ENCODE measurements at places on chromosomes 11 and 22. TPM values are rescaled to one million over a fixed set of nuclear protein-coding genes. Genes with fewer than 3 reads are reported as not detected.

ZNF214 gene
- not detected for total RNA-seq

SLC15A3 gene
- total RNA-seq, result 2.3 TPM

ACRV1 gene
- total RNA-seq, result not detected

ZNF215 gene
- 1.7 TPM for total RNA-seq

TNKS1BP1 gene
- total RNA-seq, result 13.3 TPM

OR6A2 gene
- 0.06 TPM for total RNA-seq

MYRF gene
- 1.0 TPM for total RNA-seq

ISX gene
- not detected for total RNA-seq

NEFH gene
- 9.4 TPM for total RNA-seq

TRIM44 gene
- total RNA-seq, result 32.2 TPM

EFCAB6 gene
- total RNA-seq, result 0.44 TPM

CARD16 gene
- total RNA-seq, result 5.9 TPM

CDON gene
- total RNA-seq, result 2.3 TPM

GLB1L3 gene
- total RNA-seq, result 4.8 TPM

CRYAB gene
- total RNA-seq, result not detected

PKNOX2 gene
- total RNA-seq, result not detected

SAA2 gene
- not detected for total RNA-seq

APLP2 gene
- total RNA-seq, result 56.1 TPM

TTLL1 gene
- total RNA-seq, result 5.6 TPM

IL18BP gene
- total RNA-seq, result 7.9 TPM

CATSPER1 gene
- not detected for total RNA-seq

EXPH5 gene
- 0.71 TPM for total RNA-seq

GPR137 gene
- 56.1 TPM for total RNA-seq

PTGDR2 gene
- total RNA-seq, result 0.19 TPM

TRIM34 gene
- total RNA-seq, result 4.8 TPM

OR5B21 gene
- total RNA-seq, result 0.40 TPM

KCNJ1 gene
- not detected for total RNA-seq

MUC2 gene
- total RNA-seq, result not detected

PARVG gene
- total RNA-seq, result 50.0 TPM

MCHR1 gene
- total RNA-seq, result not detected

VSIG10L2 gene
- not detected for total RNA-seq

KRTAP5-9 gene
- not detected for total RNA-seq

SMIM35 gene
- total RNA-seq, result 0.13 TPM

TYR gene
- not detected for total RNA-seq

CCDC179 gene
- total RNA-seq, result not detected

RAB36 gene
- 1.0 TPM for total RNA-seq

LIPT2 gene
- 4.9 TPM for total RNA-seq

POU2AF2 gene
- not detected for total RNA-seq

C11orf42 gene
- not detected for total RNA-seq

HIC2 gene
- total RNA-seq, result 6.0 TPM

UPK3A gene
- not detected for total RNA-seq
